ENCODE measurements at places on chromosomes 16 and 17.

- DNase-seq = no peak
Measured at GRCh38 chr16:20510323-20510722, 59.0 kb downstream of the ACSM2A start.

GRCh38 chr17:43549496-43549895 lies 3.4 kb upstream of the ETV4 start:
- no peak for DNase-seq

DNA sequence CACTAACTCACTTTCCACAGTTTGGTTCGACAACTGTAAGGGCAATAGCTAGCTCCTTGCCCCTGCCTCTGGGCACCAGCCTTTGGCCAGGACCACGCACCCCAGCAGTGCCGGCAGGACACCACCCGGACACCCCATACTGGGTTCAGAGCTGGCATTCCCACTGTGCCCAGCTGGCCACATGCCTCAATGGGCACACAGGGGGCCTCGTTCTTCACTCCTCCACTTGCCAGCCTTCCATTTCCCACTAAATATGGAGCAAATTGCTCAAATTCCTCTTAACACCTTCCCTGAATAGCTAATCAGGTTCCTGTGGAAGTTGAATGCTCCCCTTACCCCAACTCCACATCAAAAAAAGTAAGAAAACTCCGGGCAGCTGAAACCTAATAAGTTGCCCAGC lies 52.5 kb downstream of the PIPOX start:
- no peak for DNase-seq

DNA sequence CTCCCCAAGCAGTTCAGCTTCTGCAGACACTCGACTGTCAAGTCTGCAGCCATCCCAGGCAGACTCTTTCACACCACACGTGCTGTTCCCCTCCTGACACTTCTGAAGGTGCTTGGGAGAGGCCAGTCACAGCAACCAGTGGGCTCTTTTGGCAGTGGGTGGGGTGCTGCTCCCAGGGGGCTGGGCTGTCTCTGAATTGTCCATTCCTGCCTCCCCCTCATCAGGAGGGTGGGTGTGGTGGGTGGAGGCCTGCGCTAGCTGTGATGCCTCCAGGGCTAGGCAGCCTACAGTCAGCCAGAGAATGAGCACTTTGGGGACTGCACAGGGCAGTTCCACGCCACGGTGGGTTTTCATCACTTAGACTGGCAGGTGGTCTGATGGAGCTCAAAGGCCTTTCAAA lies 10.3 kb downstream of the STARD3 start:
- no peak for DNase-seq

- no peak for DNase-seq
Measured at GRCh38 chr17:69143151-69143550, 1.5 kb upstream of the ABCA6 start.

DNA sequence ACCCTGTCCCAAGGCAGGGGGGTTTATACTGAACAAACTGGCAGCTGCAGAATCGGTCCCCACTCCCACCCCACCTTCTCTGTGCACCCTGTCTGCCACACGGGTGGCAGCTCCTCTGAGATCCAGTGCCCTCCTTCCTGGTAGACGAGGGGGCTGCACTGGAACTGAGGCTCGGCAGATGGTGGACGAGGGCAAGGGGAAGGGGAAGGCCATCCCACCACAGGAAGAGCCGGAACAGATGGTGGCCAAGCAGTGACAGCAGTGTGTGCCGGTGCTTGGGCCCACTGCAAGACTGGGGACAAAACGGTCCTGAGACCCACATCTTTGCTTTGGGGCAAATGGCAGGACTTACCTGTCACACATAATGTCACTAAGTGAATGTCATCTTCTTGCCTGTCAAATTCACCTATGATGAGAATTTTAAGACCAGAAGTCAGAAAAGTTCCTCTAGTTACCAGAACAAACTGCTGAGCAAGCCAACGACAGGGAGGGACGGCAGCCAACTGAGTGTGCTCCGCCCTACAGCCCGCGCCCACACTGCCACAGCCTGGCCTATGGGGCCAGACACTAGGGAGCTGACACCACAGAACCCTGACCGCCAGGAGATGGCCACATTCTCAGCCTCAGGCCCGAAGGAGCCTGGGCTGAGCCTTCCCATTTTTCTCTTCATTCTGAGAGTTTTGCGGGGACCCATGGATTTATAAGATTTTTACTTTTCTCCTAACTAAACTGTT lies 14.4 kb downstream of the NTAN1 start:
- peak; percentile 91 for DNase-seq

GRCh38 chr17:31604936-31605335 lies 213.5 kb downstream of the RAB11FIP4 start:
- no peak for DNase-seq

DNA sequence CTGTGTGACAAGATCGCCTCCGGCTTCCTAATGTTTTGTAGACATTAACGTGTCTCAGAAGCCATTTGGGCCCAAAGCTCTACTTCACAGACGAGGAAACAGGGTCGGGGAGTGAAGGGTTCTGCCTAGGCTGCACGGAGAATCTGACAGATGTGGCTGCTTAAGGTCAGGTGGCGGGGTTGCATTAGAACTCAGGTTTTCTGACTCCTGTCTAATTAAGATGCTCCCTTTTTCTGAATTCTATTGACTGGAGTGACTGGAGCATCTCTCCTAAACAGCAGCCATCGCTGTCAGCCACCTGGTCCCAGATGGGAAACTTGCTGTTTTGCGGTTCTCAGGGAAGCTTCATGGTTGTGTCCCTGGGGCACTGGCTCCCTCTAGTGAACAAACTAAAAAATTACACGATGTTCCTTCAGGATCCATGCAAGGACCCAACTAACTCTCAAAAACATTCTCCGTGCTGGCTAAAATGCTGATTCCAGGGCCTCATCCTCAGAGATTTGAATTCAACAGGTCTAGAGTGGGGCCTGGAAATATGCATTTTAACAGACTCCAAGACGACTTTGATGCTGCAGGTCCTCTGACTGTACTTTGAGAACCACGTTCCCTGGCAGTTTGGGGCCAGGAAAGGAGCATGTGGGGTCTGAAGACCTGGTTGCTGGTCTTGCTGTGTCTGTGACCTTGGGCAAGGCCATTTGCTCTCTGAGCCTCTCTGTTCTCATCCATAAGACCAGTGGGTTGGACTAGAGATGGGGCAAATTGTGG lies 117.4 kb downstream of the IRF8 start:
- DNase-seq = peak; percentile 56

GRCh38 chr16:75225092-75225491 lies 6.3 kb downstream of the CTRB1 start:
- DNase-seq = no peak

- DNase-seq = no peak
Measured at GRCh38 chr16:20897922-20898321, 2.2 kb downstream of the DCUN1D3 start.

- no peak for DNase-seq
Measured at GRCh38 chr16:85006639-85007038, 4.7 kb downstream of the ZDHHC7 start.

DNA sequence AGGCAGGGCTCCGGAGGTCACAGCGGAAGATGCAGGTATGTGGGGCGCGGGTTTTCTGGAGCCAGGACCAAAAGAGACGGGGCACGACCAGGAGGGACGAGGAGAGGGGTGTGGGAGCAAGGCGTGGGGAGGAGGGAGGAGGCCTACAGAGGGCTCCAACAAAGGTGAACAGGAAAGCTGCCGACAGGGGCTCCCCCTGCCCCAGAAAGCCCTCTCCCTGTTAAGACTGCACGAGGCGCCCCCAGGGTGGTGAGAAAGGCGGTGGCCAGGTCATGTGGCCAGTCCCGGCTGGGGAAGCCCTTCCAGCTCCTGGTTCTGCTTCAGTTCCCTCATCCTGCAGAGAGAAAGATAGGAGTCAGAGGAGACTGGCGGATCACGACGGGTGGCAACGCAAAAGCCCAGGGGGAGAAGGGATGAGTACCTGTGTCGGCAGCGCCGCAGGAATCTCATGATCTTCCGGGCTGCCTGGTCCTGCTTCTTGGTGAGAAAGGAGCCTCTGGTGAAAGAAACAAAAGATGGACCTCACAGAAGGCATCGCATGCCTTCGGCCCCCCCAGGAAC lies 949 bp upstream of the SPAG7 start:
- DNase-seq = no peak

- no peak for DNase-seq
Measured at GRCh38 chr17:8005967-8006730, 3.7 kb downstream of the GUCY2D start.

GRCh38 chr17:1907909-1908698 lies 78.3 kb downstream of the RPA1 start:
- DNase-seq = no peak

GRCh38 chr17:10532026-10532425 lies 13.7 kb upstream of the MYH1 start:
- DNase-seq = no peak

DNA sequence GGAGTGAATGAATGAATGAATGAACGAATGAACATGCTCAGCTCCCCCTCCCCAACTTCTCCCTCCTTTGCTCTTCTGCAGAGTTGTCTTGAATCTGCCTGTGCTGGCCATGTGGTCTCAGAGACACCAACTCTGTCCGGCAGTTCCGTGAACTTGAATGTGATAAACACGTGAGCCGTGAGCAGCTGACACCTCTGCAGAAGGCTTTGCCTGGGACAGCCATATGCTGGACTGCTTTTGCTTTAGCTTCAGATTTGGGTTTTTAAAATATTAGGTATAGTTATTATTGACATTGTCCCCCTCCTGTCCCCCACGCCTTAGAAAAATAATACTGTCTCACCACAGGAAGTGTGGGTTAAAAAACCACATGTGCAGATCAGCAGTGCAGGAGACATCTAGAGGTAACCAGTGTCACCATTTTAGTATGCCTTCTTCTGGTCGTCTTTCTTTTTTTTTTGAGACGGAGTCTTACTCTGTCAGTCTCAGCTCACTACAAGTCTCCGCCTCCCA lies 83.8 kb downstream of the ABCC1 start:
- DNase-seq = no peak

- no peak for DNase-seq
Measured at GRCh38 chr16:59088431-59088830, 354.3 kb upstream of the GOT2 start.

GRCh38 chr17:54941285-54941684 lies 27.2 kb downstream of the COX11 start:
- no peak for DNase-seq

- DNase-seq = no peak
Measured at GRCh38 chr16:48101069-48101674, 54.6 kb downstream of the ABCC12 start.

DNA sequence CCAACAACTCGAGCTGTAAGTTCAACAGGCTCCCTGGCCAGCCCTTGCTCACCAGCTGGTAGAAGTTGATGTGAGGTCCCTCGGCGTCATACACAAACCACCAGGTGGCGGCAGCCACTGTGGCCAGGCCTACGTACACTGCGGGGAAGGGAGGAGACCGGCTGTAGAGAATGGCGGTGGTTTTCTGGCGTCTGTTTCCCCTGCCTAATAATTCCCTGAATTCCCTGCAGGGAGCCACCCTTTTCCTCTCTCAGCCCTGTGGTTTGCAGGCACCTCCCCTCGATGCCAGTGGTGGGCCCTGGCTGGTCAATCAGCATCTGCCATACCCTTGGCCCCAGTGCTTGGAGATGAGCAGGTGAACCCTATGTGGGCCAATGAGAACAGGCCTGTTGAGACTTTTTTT lies 18.9 kb upstream of the P2RX1 start:
- DNase-seq = no peak

- DNase-seq = no peak
Measured at GRCh38 chr16:74477226-74477625, 55.9 kb upstream of the CLEC18B start.

DNA sequence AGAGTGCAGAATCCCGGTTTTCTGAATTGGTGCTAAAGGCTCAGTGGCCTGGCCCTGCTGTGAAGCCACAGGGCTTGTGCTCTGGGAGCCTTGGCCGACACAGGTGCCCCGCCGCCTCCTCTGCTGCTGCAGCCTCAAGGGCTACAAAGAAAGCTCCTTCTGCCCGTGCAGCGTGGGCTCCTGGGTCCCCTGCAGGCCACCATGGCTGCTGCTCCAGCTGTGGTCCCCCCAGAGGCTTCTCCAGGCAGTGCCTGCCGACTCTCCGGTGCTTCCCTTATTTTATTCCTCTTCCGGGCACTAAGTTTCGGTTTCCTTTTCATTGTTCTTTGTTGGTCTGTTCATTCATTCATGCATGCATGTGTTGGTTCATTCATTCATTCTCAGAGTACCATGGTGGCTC lies 53.1 kb downstream of the CMIP start:
- DNase-seq = no peak

All from sciatic nerve (tissue), 2 donors.